ENCODE measurements at places on chromosomes 7 and 10.
A peak's percentile ranks its signal among the peaks of the same experiment; 100 is the strongest.

- no peak for DNase-seq
These were observed 10.9 kb downstream of the MARVELD1 start for GRCh38 chr10:97724341-97724941.

DNA sequence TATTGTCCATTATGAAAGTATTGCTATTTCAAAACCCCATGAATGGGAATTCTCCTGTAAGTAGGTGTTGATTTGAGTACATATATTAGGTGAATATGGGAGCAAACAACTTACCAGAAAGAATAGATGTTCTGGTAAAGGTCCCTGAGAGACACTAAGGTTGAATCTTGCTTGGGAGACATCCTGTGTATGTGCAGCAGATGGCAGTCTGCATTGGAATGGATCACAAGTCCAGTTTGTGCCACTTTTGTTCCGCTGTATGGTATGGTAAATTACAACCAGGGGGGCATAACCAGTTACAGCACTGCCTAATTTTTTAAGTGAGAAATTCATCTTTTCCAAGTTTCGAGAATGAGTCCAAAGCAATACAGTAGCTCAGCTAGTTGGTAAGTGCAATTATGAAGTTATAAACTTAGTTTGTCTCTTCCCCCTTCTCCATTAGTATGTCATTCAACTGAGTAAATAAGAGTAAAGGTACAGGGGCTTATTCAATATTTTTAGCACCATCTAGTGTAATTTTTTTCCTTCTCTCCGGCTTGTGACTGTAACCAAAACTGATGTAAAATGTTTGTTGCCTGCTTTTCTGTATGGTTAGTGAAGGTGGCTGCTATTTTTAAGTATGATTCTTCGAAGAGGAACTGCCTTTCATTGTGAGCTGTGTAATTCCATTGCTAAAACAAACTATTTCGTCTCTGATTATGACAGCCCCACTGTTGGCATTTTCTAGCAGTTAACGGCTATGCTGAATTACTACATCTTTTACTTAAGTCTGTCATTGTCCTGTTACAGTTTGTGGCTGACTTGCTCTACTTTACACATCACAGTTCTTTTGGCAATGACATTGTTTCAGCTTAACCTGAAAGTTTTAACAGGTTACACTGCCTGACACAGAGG, 2.8 kb downstream of the MCU start:
- DNase-seq, result no peak

- DNase-seq, result peak; percentile 68
These were observed 58.2 kb downstream of the ENTPD1 start for GRCh38 chr10:95814011-95814727.

DNA sequence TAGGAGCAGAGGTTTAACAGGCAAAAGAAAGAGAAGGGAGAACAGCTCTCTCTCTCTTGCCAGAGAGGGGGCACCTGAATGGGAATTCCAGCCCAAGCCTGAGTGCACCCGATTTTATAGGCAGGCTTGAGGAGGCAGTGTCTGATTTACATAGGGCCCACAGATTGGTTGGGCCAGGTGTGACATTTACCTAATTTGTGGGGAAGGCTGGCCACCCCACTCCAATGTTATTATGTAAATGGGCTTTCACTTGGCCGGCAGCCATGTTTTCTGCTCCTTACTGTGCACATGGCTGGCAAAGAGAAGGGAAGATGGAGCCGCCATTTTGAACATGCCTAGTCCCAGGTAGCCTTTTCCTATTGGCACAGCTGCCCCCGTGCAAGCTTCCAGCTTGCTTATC, 735.5 kb upstream of the AUTS2 start:
- DNase-seq, result no peak

DNA sequence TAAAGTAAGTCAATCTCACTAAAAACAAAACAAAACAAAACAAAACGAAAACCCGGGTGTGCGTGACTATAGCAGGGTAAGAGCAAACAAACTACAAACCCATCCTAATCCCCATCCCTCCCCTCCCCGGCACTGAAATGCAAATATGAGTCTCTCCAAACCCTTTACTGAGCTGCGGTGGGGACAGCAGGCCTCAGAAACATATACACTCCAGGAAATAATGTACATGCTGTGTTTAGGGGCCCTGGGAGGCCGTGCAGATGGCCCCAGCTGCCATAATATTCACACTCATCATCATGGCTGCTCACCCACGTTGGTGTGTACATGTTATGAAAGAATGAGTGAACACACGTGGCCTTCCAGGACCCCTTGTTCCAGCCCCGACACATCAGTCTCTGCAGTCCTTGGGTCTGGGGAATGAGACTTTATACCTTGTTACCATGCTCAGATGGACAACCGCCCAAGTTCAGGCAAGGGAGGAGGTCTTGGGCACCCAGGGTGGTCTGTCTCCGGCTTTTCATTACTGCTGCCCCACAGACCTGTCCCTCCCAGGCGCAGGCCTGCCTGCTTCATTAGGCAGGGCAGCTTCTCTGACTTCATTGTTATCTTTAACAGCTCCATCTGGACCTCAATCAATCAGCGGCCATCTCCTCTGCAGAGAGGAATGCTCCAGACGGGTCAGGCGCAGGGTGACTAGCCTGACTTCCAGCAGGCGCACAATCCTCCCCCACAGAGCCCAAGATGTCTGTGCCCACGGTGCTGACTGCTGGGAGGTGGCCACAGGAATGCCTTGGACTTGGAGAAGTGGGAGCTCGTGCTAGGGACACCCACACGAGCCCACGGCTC, 20.6 kb downstream of the HSPA12A start:
- no peak for DNase-seq

- DNase-seq, result no peak
These were observed 96.2 kb upstream of the MEOX2 start for GRCh38 chr7:15782656-15783055.

- DNase-seq, result no peak
These were observed 451.3 kb upstream of the MBL2 start for GRCh38 chr10:53223851-53224250.

GRCh38 chr7:19362099-19362498, 216.9 kb upstream of the FERD3L start:
- DNase-seq, result no peak

DNA sequence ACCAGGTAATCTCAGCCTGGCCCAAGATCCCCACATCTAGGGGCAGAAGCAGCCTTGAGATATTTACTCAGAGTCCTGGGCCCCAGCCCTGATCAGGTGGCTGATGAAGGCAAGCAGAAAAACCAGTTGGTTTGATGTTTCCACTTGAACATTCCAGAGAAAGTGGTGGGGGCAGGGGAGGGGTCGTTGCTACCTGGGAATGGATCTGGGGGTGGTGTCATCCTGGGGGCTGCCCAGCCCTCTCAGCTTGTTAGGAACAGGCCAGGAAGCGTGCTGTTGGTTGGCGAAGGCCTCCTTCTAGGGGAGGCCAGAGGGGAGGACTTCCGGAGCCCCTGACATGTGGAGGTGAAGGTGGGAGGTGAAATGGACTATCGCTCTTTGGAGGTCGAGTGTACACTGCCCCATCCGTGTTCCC, 3.7 kb upstream of the ABHD11 start:
- DNase-seq, result no peak

GRCh38 chr10:71285180-71285545, 33.9 kb upstream of the SLC29A3 start:
- no peak for DNase-seq

GRCh38 chr7:93218997-93219827, 7.1 kb downstream of the HEPACAM2 start:
- no peak for DNase-seq

DNA sequence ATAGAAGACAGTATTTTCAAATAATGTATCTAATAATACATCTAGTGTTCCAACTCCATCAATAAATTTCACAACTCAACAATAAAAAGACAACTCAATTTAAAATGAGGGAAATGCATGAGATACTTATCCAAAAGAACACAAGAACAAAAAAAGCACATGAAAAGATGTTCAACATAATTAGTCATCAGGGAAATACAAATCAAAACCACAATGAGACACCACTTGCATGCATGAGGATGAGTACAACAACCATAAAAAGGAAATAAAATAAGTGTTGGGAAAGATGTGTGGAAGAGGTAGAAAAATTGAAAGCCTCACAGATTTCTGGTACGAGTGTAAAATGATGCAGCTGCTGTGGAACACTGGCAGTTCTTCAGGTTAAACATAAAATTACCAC, 111.6 kb upstream of the PTPRZ1 start:
- no peak for DNase-seq
